CD4-positive, alpha-beta T cell (primary cell): ENCODE measurements at places on chromosomes 2 and 18. TPM values are rescaled to one million over a fixed set of nuclear protein-coding genes. Genes with fewer than 3 reads are reported as not detected.

DNA sequence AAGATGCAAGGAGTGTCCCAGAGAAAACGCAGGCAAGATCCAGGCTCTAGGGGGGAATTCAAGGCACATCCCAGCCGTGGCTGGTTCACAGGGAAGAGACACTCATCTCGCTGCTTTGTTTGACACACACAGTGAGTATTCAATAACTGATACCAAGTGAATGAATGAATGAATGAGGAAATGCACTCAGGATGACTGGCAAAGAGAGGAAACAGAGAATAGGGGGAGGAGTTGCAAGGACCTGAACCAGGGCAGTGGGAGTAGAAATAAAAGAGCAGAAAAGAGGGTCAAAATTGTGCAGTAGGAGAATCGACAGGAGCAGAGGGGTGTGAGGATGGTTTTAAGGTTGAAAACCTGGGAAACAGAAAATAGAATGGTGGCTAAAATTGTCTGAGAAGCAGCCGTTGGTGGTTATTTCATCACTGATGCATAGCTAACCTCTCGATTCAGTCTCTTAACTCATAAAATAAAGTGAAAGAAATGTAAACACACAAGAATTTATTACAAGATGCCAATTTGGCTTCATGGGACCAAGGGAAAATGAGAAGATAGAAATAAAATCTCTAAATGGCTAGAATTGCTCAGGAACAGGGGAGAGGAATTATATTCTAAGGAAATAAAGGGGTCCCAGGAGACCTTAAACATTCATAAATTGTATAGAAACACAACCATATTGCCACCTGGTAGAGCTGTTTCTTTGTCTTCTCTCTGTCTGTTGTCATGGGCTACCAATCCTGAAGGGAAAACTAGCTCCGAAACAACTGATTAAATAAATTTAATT, 63.9 kb upstream of the PHLPP1 start:
- no peak overlapping the region for H3K27ac ChIP-seq
- no peaks in the 10 kb centered on the region for H3K36me3 ChIP-seq
- no peak overlapping the region for H3K4me3 ChIP-seq
- no peaks in the 10 kb centered on the region for H3K27me3 ChIP-seq
- H3K4me1 ChIP-seq, result no peaks in the 10 kb centered on the region
- DNase-seq, result no peak

GRCh38 chr2:239625156-239625845, 224.5 kb upstream of the HDAC4 start:
- no peaks in the 10 kb centered on the region for H3K27me3 ChIP-seq
- H3K27ac ChIP-seq, result peak overlapping the region; percentile 53
- no peak for DNase-seq
- peaks cover 61% of the 10 kb centered on the region for H3K4me1 ChIP-seq

DNA sequence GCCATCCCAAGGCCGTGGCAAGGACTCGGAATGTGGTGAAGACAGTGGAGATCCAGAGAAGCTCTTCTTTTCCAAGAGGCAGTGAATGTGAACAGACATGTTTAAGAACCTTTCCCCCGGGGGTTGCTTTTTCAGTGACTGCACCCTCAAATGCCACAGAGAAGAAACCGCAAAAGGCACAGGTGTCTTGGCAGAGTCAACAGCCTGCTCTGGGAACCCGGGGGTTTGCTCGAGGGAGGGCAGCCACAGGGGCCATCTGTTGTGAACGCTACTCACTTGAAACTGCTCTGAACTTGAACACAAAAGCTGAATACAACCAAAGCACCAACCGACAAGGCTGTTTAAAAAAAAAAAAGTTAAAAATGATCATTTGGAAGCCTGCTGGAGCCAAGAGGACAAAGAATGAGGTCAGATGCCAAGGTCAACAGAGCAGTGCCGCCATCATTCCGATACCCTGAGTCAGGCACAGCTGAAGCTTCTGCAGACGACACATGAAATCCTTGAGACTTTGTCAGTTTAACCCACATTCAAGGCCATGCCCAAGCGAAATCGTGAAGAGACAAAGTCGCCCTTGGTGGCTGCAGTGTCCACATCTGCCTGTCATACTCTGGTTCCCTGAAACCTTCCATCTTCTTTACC, 47.4 kb downstream of the PSMG2 start:
- H3K27ac ChIP-seq, result no peak overlapping the region
- no peak overlapping the region for H3K4me3 ChIP-seq
- no peak for DNase-seq
- peaks cover 13% of the 10 kb centered on the region for H3K4me1 ChIP-seq
- no peaks in the 10 kb centered on the region for H3K36me3 ChIP-seq

DNA sequence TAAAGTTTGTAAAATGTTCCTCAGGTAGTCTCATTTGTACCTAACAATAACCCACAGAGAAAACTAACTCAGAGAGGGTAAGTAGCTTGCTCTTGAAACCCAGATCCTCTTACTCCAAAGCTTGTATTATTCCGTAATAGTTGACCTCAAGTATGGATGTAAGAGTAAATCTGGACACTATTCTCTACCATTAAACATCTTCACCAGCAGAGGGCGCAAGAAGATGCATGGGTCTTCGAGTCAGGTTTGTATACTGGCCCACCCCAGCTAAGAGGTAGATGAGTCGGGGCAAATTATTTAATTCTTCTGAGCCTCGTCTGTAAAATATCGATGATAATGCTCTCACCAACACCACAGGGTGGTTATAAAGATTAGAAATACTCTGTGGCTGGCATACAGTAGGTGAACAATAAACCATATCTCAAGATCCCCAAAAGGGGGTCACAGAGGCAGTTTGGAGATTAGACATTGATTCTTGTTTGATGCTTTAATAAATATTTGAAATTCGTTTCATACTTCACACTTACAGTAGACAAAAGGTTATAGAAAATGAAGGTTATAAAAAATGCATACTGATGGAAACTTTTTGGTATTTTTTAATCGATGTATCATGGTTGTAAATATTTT, 3.5 kb upstream of the CABLES1 start:
- H3K4me3 ChIP-seq, result no peak overlapping the region
- H3K27me3 ChIP-seq, result peaks cover 26% of the 10 kb centered on the region
- H3K36me3 ChIP-seq, result no peaks in the 10 kb centered on the region
- peak; percentile 83 for DNase-seq
- H3K4me1 ChIP-seq, result peaks cover 17% of the 10 kb centered on the region

- H3K4me3 ChIP-seq, result no peak overlapping the region
- peaks cover 6% of the 10 kb centered on the region for H3K4me1 ChIP-seq
- no peak overlapping the region for H3K27ac ChIP-seq
- no peaks in the 10 kb centered on the region for H3K36me3 ChIP-seq
- no peak for DNase-seq
Observed at GRCh38 chr18:58495634-58496033, 133.3 kb downstream of the ALPK2 start.

DNA sequence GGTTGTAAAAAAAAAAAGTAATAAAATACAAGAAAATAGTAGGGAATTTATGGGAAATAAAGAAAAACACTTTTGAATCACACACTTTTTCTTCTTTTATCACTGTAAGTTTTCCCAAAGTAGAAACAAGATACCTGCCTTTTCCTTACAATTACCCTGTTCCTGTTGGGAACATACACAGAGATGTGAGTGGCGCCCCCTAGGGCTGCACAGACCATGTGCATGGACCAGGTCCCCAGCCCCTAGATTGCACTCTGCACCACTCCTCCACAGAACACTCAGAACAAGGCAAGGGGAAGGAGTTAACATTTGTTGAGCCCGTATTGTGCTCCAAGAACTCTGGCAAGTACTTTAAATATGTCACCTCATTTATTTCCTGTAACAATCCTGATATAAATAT, 118.7 kb upstream of the NRP2 start:
- DNase-seq, result no peak
- H3K27me3 ChIP-seq, result no peaks in the 10 kb centered on the region
- no peak overlapping the region for H3K27ac ChIP-seq
- no peaks in the 10 kb centered on the region for H3K4me1 ChIP-seq
- no peaks in the 10 kb centered on the region for H3K36me3 ChIP-seq
- H3K4me3 ChIP-seq, result no peak overlapping the region

DNA sequence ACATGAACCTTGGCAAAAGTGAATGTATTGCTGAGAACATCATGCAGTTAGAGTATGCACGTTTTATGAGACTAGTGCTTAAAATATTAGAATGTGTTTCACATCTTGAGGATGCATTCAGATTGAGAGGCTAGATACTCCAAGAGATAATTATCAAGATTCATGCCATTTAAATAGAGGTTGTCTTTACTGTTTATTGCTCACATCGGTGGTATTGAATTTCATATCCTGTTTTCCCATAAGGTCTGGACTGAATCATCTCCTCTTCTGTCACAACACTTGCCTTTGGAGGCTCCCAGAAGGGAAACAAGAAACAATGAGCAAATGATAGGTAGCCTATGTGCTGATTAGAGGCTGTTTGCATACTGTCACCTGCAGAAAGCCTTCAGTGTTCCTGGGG, 83.8 kb downstream of the CLHC1 start:
- no peak overlapping the region for H3K4me3 ChIP-seq
- no peaks in the 10 kb centered on the region for H3K4me1 ChIP-seq
- no peak for DNase-seq
- H3K27ac ChIP-seq, result no peak overlapping the region

GRCh38 chr18:25832001-25832604, 258.3 kb downstream of the SS18 start:
- DNase-seq, result no peak
- no peaks in the 10 kb centered on the region for H3K36me3 ChIP-seq
- no peak overlapping the region for H3K27ac ChIP-seq

DPP4 gene
- 16.7 TPM for total RNA-seq

SCG2 gene
- not detected for total RNA-seq

HADHB gene
- total RNA-seq, result 30.3 TPM
